SK-N-DZ (cell line): ENCODE measurements at places on chromosomes 11 and 22.

DNA sequence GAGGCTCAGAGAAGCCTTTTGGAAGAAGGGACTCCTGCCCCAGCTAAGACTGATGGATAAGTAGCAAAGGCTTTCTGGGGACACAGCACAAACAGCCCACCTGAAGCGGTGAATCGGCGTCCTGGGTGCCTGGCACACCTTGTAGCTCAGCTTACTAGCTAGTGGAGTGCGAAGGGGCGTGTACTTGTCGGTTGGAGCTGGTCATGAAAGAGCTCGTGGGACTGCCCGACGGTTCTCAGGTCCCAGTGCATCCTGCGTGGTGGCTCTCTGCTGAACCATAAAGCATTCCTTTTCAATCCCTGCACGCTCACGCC, 690 bp upstream of the UVRAG start:
- DNase-seq: no peak

DNA sequence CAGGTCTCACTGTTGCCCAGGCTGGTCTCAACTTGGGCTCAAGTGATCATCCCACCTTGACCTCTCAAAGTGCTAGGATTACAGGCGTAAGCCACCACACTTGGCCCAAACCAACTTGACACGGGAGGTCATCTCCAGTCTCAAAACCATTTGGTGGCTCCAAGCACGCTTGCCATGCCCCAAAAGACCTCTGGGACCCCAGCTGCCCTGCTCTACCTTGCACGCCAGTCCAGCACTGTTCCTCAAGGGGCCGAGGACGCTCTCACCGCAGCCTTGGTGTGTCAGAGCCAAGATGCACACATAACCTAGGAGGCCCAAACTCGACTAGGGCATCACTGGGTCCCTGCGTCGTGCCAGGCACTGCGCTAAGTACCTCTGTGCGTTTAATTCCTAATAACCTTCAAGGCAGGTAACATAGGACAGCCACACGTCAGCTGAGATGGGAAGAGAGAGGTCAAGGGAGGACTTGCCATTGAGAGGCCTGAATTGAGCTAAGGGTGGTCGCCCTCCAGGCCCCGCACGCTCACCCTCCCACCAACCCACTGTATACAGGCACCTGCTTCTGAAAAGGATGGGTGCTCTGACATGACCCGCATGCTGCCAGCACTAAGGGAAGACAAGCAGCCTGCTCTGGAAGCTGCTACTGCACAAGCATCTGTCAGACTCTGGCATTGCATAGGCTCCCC, 4.6 kb upstream of the GAS2L1 start:
- no peak for DNase-seq

- peak; percentile 87 for DNase-seq
These were observed at the start of gene MPPED2 for GRCh38 chr11:30586251-30587144. Gene MPPED2 (minus strand): TSS chr11:30586353. CDS start chr11:30580373, 5,980 bp downstream.

GRCh38 chr22:49365910-49366309, 461.8 kb downstream of the BRD1 start:
- DNase-seq: no peak

DNA sequence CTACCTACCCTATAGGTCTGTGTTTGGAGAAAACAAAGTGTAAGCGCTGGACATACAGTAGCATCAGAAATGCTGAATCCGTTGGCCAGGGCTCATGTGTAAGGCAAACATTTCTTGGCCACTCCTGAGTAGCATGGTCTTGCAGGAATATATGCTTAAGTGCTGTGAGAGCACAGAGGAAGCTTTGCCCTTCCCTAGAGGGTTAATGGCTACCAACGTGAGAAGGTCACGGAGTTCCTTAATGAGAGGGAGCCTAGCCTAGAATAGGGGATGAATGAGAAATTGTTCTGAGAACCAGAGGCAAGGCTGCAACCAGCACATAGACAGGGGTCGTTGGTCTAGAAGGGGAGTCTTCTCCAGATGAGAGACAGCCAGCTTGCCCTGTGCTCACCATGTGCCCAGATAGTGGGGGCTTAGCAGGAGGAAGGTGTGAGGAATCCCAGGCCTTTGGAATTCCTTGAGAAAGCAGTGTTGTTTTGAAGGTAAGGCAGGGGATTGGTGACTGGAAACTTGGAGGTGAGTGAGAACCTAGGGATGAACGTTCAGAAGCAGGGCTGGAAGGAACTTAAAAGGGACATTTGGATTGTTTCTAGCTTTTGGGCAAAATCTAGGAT, 29.5 kb downstream of the RCOR2 start:
- DNase-seq: no peak

- no peak for DNase-seq
These were observed 223.9 kb downstream of the CNTN5 start for GRCh38 chr11:99244613-99245012.

DNA sequence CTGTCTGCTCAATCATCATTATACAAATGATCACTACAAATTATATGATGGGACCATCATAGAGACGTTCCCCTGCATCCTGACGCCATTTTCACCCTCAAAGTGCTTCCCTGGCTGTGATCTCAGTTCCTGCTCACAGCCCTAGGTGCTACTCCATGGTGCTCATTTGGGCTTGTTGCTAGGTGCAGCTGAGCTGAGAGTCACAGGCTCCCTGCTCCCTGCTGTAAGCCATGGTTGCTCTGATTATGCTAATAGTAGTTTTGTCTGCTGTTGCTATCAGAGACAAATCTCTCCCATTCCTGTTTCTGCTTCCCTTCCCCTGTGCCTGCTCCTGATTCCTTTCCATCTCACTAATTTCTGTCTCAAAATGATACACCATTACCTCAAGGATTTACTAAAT, 474.3 kb downstream of the METTL15 start:
- peak; percentile 15 for DNase-seq

DNA sequence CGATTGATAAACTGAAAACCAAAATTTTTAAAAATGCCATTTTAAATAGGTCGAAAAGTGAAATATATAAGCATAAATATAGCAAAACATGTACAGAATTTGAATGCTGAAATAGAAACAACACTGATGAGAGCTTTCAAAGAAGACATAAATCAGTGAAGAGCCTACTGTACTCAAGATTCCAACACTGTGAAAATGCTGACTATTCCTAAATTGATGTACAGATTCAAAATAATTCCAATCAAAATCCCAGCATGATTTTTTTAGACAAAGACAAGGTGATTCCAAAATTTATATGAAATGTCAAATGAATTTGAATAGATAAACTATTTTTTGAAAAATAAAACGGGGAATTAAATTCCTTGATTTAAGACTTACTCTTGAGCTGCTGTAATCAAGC, 1010.4 kb downstream of the TBC1D22A start:
- DNase-seq: no peak

DNA sequence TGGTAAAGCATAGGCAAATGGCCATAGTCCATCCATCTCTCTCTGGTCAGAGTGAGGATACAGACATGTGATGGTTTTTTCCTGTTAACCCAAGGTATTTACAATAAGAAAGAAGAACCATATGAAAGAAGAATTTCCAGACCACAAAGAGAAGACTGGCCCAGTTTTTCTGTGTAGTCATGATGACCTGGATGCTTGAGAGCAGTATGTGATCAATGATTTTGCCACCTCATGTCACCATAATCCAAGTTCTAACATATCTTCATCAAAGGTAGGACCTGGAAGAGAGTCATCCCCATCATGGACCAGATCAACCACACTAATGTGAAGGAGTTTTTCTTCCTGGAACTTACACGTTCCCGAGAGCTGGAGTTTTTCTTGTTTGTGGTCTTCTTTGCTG, at the start of gene OR4D6:
Gene OR4D6 (plus strand): TSS at position 301 of the 400 bp plus-strand sequence. CDS start 0 bp downstream, at position 301.
- no peak for DNase-seq

GRCh38 chr22:36160499-36160942, at the start of gene APOL3:
Gene APOL3 (minus strand): TSS chr22:36160755. CDS start chr22:36149055, 11,700 bp downstream.
- no peak for DNase-seq

DNA sequence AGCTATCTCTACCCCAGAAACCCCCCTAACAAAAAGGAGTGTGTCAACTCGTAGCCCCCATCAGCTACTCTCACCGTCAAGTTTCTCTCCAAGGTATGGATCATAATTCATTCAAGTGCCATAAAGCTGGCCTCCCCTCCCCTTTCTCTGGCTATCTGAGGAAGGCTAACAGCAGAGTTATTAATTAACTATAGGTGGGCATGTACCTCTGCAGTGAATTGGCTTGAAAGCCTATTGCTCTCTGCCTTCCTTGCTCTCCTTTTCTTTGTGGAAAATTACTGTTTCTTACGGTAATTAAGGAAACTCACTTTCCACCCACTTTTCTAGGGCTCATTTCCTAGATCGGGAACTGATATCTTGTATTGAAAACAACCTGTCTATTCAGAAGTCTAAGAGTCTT, 14.1 kb downstream of the POLA2 start:
- no peak for DNase-seq

- DNase-seq: no peak
These were observed 126.4 kb upstream of the APOA1 start for GRCh38 chr11:116963813-116964212.

DNA sequence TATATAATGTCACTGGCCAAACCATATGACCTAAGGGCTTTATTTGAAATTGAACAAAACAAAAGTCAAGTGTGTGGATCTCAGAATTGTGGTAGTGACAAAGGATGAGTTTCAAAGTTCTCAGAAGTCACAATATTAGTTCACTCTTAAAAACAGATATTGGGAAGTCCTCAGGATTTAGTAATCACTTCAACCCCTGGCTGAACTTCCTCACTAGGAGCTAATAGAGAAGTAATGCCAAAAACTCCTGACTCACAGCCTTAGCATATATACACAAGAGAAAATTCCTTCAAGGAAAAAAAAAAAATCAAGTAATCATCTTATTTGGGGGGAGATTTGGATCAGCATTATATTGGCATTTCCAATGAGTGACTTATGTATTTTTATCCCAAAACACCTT, 75.6 kb upstream of the APOA1 start:
- DNase-seq: no peak

- no peak for DNase-seq
These were observed 8.7 kb upstream of the CLPB start for GRCh38 chr11:72443016-72443415.

DNA sequence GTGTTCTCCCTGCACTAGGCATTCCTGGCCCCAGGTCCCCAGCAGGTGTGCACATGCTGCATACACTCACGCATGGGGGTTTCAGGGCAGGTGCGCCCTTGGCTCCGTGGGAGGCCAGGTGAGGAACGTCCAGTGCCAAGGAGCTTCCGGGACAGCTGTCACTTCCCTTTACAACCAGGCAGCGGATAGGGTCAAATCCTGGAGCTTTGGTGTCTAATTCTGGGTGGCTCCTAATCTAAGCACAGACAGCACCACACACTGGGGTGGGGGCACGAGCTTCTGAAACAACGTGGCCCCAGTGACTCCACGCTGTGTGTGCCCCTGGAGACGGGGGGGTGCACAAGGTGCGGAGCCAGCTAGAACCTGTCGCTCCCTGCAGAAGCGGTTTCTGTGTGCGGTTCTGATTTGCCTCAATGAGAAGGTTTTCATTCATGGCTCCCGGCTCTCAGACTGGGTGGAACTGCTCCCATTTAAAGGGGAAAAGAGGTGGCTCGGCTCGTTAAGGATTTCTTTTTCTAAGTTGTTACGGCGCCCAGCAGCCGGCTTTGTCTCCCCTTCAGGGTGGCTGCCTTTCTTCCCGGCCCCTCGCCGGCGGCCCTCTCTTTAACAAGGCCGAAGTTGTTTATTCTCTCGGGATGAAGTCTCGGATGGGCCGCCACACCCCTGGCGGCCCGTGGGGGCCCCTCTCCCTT, 5.0 kb downstream of the CCND1 start:
- peak; percentile 25 for DNase-seq

GRCh38 chr11:75536786-75537641, 11.3 kb upstream of the GDPD5 start:
- no peak for DNase-seq

- no peak for DNase-seq
These were observed 38.2 kb downstream of the BRD1 start for GRCh38 chr22:49789289-49790141.

- DNase-seq: no peak
These were observed 30.1 kb downstream of the GRAMD1B start for GRCh38 chr11:123460012-123460700.

GRCh38 chr11:357582-357981, 11.7 kb upstream of the B4GALNT4 start:
- no peak for DNase-seq

- no peak for DNase-seq
These were observed 7.6 kb downstream of the DLG2 start for GRCh38 chr11:85619499-85619898.
